Effector memory CD8-positive, alpha-beta T cell (primary cell): ENCODE measurements at places on chromosomes 16 and 17.

DNA sequence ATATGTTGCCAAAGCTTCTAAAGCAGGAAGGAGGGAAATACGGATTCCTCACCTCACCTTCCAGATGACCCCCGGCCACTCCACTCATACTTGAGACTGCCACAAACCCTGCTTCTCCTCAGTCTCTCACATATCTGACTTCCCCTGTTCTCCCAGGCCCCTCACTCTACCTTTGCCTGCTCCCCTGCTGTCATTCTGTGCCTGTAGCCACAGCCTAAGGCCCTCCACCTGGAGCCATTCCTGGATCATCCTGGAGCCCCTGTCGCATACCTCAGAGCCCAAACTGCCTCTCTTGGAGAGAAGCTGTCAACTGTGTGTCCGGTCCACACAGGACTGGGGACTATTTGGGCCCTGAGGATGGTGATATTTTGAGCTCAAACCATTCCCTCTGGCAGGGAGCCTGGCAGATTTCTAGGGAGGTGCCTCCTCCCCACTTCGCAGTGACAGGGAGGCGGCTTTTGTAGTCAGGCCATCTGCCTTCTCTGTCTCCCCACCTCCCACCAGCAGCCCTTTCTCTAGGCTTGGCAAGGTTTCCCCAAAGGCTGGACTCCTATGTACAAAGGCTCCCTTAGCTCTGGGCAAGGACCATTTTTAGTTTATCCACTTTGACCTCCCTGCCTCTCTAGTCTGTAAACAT is 2.3 kb upstream of the MED24 start:
- peaks cover 15% of the 10 kb centered on the region for H3K4me1 ChIP-seq
- DNase-seq = no peak
- no peak overlapping the region for H3K4me3 ChIP-seq
- peaks cover 12% of the 10 kb centered on the region for H3K27me3 ChIP-seq

DNA sequence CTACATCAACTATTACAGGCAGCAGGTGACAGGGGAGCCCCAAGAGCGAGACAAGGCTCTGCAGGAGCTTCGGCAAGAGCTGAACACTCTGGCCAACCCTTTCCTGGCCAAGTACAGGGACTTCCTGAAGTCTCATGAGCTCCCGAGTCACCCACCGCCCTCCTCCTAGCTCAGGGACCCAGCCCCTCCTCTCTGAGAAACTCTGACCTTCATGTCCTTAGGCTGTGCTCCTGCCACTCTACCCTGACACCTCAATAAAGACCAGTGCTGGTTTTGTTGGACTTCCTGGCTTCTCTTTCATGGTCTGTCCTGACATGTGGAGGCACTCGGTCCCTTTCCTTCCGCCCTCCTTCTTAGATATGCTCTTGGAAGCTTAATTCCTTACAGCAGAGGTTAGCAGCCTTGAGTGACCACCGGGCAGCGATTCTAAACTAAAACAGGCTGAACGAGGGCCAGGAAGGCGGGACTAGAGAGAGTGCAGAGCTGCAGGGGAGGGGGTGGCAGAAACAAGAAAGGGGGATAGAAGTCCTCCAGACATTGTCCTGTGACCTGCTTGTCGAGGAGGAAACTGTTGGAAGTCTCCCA is 915 bp downstream of the AHSP start:
- H3K27ac ChIP-seq = no peak overlapping the region
- no peaks in the 10 kb centered on the region for H3K36me3 ChIP-seq
- H3K27me3 ChIP-seq = peaks cover 37% of the 10 kb centered on the region
- no peak for DNase-seq

DNA sequence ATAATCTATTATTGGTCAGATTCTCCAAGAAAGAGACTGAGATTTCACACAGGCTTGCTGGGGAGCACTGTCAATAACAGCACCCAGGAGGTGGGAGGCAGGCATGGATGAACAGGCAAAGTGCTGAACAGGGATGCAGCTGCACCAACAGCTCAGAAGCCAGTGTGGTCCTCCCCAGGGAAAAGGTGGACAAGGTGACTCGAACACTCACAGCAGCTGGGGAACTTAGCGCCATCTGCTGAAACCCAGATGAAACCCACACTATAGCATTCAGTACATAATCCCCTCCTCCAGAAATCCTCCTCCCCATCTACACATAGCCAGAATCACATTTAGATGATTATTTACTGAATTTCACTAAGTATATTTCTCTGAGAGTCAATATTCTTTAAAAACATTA is 255.2 kb upstream of the WSB1 start:
- H3K27ac ChIP-seq = no peak overlapping the region
- H3K27me3 ChIP-seq = no peaks in the 10 kb centered on the region
- no peak for DNase-seq
- H3K4me3 ChIP-seq = no peak overlapping the region
- H3K4me1 ChIP-seq = no peaks in the 10 kb centered on the region

DNA sequence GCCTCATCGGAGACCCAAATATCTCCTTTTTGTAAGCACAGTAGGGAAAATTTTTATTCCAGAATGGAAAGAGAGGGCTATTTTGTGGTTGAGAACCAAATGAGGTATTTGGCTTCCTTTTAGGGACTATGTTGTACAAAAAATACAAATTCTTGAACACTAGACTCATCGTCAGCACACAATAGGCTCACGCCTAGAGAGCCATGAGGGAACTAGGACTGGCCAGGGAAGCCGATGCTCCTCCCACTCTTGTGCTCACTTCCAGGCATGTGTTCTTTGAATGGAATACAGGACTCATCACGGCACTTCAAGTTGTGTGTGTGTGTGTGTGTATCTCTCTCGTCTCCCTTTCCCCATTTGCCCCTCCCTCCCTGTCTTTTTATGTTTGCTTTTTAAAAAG is 17.8 kb upstream of the BLMH start:
- H3K4me3 ChIP-seq = no peak overlapping the region
- H3K4me1 ChIP-seq = no peaks in the 10 kb centered on the region
- H3K36me3 ChIP-seq = no peaks in the 10 kb centered on the region
- no peak for DNase-seq

DNA sequence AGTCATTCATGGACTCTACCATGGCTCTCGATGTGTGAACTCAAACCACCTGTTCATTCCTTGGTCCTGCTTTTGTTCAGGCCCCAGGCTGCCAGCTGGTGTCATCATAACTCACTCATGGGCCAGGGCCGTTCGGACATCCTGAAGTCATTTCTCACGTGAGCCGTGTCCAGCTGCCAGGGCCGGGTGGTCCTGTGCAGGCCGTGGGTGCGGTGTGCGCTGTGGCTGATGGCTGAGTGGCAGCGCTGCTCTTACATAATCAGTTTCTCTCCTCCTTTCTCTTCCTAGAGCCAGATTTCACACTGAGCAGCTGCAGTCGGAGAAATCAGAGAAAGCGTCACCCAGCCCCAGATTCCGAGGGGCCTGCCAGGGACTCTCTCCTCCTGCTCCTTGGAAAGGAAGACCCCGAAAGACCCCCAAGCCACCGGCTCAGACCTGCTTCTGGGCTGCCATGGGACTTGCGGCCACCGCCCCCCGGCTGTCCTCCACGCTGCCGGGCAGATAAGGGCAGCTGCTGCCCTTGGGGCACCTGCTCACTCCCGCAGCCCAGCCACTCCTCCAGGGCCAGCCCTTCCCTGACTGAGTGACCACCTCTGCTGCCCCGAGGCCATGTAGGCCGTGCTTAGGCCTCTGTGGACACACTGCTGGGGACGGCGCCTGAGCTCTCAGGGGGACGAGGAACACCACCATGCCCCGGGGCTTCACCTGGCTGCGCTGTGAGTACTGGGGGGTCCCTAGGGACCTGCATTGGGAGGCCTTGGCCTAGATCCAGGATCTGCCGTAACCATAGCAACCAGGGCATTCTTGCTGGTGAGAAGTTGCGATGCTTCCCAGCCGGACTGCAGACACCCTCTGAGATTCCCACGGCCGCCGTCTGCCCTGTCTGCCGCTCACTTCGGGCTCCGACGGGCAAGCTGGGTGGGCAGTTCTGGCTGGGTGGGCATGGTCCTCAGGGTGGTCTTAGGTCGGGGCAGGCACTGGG is at the start of gene IL34:
IL34 (plus strand) TSS at position 300 of the 982 bp plus-strand sequence; CDS start at position 689, 389 bp downstream.
- no peak within 1 kb of the TSS for H3K4me3 ChIP-seq
- no peak within 1 kb of the TSS for H3K27ac ChIP-seq

DNA sequence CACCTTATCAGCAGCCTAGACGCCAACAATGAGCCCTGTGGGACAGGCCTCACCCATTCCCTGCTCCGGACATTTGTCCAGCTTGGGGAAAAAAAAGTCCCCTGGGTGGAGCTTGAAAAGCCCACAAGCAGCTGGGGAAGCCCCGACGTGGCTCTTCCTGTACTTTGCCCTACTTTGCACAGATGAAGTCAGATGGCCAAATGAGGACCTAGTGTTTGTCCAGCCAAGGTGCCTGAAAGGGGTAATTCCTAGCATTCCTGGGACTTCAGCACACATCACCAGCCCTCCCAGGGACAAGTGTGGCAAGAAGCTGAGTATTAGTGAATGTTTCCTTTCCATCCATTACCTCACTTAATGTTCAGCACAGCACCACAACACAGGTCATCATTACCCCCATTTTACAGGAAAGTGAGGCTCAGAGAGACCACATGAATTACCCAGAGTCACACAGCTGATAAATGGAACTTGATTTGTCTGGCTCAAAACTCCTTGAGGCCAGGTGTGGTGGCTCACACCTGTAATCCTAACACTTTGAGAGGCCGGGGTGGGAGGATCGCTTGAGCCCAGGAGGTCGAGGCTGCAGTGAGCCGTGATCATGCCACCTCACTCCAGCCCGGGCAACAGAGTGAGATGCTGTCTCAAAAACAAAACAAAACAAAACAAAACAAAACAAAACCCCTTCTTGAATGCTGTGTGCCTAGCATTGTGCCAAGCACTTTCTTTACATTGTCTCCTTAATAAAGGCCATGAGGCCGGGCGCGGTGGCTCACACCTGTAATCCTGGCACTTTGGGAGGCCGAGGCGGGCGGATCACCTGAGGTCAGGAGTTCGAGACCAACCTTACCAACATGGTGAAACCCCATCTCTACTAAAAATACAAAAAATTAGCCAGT is 19.9 kb upstream of the PLLP start:
- DNase-seq = no peak
- peaks cover 20% of the 10 kb centered on the region for H3K4me1 ChIP-seq
- H3K4me3 ChIP-seq = peak overlapping the region; percentile 48

GRCh38 chr17:7703584-7704479 is 1.2 kb upstream of the EFNB3 start:
- peaks cover 15% of the 10 kb centered on the region for H3K36me3 ChIP-seq
- H3K27me3 ChIP-seq = peaks cover 76% of the 10 kb centered on the region
- peak overlapping the region; percentile 9 for H3K27ac ChIP-seq
- no peak for DNase-seq
- H3K4me3 ChIP-seq = peak overlapping the region; percentile 81
- peaks cover 15% of the 10 kb centered on the region for H3K4me1 ChIP-seq

- no peaks in the 10 kb centered on the region for H3K4me1 ChIP-seq
- H3K36me3 ChIP-seq = no peaks in the 10 kb centered on the region
- peaks cover 16% of the 10 kb centered on the region for H3K27me3 ChIP-seq
- DNase-seq = no peak
- no peak overlapping the region for H3K27ac ChIP-seq
- no peak overlapping the region for H3K4me3 ChIP-seq
Measured at GRCh38 chr17:54863176-54863575, 37.5 kb upstream of the TOM1L1 start.

DNA sequence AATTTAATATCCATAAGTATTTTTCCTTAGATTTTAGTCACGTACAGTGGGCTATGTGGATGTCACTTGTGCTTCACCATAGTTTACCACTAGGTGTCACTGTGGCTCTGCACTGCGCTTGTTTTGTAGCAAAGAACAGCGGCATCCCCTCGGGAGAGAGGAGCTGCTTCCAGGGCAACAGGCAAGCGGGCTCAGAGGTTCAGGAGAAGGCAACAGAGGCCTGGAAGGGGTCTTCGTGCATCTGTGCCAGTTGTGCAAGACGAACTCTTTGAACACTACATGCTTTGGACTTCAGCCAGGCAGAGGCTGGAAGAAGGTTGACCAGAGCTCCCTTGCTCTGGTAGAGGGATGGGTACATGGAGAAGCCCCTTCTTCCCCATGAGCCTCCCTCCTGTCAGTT is 20.6 kb downstream of the CYB561 start:
- peak; percentile 72 for DNase-seq
- H3K36me3 ChIP-seq = peaks cover 24% of the 10 kb centered on the region
- no peaks in the 10 kb centered on the region for H3K27me3 ChIP-seq
- peak overlapping the region; percentile 16 for H3K4me3 ChIP-seq
- no peak overlapping the region for H3K27ac ChIP-seq

- peak overlapping the region; percentile 91 for H3K4me3 ChIP-seq
- no peaks in the 10 kb centered on the region for H3K27me3 ChIP-seq
- H3K36me3 ChIP-seq = peaks cover 45% of the 10 kb centered on the region
Measured at GRCh38 chr16:50153596-50154419, 702 bp downstream of the TENT4B start.

GRCh38 chr17:3030096-3030495 is 33.3 kb downstream of the OR1D5 start:
- peaks cover 66% of the 10 kb centered on the region for H3K36me3 ChIP-seq
- H3K4me1 ChIP-seq = peaks cover 4% of the 10 kb centered on the region
- H3K27ac ChIP-seq = no peak overlapping the region
- H3K4me3 ChIP-seq = no peak overlapping the region
- DNase-seq = no peak

DNA sequence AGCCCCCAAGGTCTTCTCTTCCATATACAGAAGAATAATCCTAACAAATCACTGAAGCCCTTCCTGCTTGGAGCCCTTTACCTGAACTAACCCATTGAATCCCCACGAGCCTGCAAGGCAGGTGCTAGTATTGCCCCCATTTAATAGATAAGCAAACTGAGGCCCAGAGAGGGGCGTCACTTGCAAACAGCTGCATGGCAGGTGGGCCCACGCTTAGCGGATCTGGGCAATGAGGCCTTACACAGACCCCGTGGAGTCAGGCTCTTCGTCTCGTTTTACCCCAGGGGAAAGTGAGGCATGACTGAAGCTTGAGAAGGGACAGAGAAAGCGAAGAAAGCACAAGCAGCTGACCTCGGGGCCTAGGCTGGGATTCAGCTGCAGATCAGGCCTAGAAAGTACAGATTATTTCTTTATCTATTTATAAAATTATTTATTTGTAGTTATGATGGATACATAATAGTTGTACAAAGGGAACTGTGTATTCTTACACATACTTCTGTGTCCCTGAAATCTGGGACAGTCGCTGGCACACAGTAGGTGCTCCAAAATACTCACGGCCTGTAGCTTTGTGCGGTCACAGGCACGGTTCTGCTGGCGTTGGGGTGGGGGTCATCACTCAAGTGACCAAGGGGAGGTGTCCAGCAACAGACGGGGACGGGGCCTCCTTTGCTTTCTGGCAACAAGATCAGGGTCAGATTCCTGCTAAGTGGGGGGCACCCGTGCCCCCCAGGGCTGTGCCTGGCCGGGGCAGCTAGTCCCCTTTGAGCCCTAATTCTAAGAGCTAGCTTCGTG is 223.2 kb upstream of the GSE1 start:
- H3K27ac ChIP-seq = no peak overlapping the region
- DNase-seq = no peak
- no peaks in the 10 kb centered on the region for H3K36me3 ChIP-seq
- no peak overlapping the region for H3K4me3 ChIP-seq
- peaks cover 47% of the 10 kb centered on the region for H3K27me3 ChIP-seq

- H3K27ac ChIP-seq = no peak overlapping the region
- no peak for DNase-seq
- no peaks in the 10 kb centered on the region for H3K36me3 ChIP-seq
- no peaks in the 10 kb centered on the region for H3K27me3 ChIP-seq
- H3K4me1 ChIP-seq = no peaks in the 10 kb centered on the region
Measured at GRCh38 chr16:63323722-63324705, 1287.8 kb upstream of the CDH8 start.
